ENCODE measurements at places on chromosomes 12 and 14. TPM values are rescaled to one million over a fixed set of nuclear protein-coding genes. Genes with fewer than 3 reads are reported as not detected.

FAM222A gene
- total RNA-seq = 1.7 TPM

GRCh38 chr12:100324498-100324897 is 32.4 kb upstream of the SLC17A8 start:
- H3K4me1 ChIP-seq = no peaks in the 10 kb centered on the region
- no peak overlapping the region for H3K4me3 ChIP-seq
- H3K27ac ChIP-seq = no peak overlapping the region
- peaks cover under 1% of the 10 kb centered on the region for H3K36me3 ChIP-seq

MEG3 gene
- 227 TPM for total RNA-seq

DNA sequence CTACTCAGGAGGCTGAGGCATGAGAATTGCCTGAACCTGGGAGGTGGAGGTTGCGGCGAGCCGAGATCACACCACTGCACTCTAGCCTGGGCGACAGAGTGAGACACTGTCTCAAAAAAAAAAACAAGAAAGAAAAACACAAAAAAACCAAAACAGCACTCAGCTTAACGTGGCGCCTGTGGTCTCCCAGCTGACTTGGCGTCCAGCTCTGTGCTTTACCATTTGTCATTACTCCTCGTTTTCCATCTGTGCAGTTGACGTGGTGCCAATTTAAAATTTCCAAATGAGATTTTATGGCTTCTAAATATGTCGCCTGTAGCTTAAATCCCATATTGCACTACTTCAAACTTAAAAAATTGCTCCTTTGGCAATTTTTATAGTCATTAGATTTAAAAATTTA is 2.0 kb downstream of the MGP start:
- DNase-seq = no peak
- H3K27ac ChIP-seq = no peak overlapping the region
- peak overlapping the region; percentile 62 for H3K4me3 ChIP-seq
- peaks cover 2% of the 10 kb centered on the region for H3K36me3 ChIP-seq
